ENCODE measurements at places on chromosomes 1 and 21. TPM values are rescaled to one million over a fixed set of nuclear protein-coding genes. Genes with fewer than 3 reads are reported as not detected.
A peak's percentile ranks its signal among the peaks of the same experiment; 100 is the strongest.

GRCh38 chr1:179750630-179751029 is 7.5 kb downstream of the FAM163A start:
- DNase-seq = no peak

- peak; percentile 41 for DNase-seq
Measured at GRCh38 chr1:37930246-37931101, 16.4 kb downstream of the INPP5B start.

Gene FCGR3A
- total RNA-seq = 53.7 TPM

GRCh38 chr1:84190455-84190854 is 46.4 kb downstream of the PRKACB start:
- no peak for DNase-seq

GRCh38 chr1:229888561-229889001 is 178.5 kb upstream of the GALNT2 start:
- DNase-seq = no peak

- peak; percentile 88 for DNase-seq
Measured at GRCh38 chr21:38733972-38734546, 71.7 kb upstream of the ETS2 start.

DNA sequence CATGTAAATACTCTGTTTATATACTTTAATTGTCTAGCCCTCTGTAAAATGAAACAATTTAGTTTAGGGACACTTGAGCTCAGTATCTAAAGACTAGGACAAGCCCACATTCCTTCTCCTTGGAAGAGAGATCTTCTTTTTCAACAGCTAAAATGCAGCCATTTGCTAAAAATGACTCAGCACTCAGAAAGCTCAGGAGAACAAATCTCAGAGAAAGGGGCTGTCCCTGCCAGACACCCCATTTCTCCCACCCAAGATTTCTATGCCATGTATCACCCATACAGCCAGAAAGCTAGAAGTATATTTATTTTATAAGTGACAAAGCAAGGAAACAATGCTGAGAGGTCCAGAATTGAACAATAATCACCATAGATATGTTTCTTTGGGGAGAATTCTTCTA is 23.2 kb upstream of the PRDX6 start:
- DNase-seq = no peak

DNA sequence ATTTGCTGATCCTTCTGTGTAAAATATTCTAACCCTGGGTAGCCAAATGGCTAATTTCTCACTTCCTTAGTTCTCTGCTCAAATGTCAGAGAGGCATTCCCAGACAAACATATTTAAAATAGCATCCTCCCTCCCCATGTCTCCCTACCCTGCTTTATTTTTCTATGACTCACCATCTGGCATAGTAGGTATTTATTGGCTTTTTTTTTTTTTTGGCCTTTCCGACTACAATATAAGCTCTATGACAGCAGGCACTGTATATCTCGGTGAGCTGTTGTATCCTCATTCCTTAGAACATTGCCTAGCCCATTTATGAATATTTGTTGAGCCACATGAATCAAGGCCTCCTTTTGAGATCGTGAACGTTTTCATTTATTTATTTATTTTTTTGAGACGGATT is 1.5 kb upstream of the NEK7 start:
- no peak for DNase-seq

Gene TFB2M
- 10.7 TPM for total RNA-seq

GRCh38 chr1:236413688-236414087 is 19.6 kb downstream of the EDARADD start:
- DNase-seq = no peak

DNA sequence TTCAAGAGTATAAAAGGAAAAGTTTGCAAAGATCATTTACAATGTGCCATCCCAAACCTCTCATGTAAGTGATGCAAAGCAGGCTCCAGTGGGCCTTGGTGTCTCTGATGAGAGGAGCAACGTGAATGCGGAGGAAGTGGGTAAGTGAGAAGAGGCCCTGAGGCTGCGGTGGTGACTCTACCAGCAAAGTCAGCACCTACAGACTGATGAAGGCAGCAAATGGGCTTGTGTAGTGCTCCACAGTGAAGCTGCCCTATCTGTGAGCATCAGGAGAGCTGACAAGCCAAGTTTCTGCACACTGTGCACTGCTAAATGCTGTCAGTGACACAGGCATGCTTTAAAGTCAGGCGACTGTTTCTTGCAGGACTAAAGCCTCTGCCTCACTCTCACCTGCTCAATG is 15.6 kb upstream of the RAP1A start:
- DNase-seq = peak; percentile 28

DNA sequence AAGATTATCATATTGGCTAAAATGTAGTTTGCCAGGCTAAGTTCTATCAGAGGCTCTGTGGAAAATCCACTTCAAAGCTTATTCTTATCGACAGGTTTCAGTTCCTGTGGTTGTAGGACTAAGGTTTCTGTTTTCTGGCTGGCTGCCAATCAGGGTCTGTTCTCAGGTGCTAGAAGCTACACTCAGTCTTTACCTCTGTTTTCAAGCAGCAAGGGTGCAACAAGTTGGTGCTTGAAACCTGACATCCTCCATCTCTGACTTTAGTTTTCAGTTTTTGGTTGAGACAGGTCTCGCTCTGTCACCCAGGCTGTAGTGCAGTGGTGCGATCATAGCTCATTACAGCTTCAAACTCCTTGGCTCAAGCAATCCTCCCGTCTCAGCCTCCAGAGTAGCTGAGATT is 15.3 kb upstream of the TMCO2 start:
- no peak for DNase-seq

Gene SLAMF8
- 4.4 TPM for total RNA-seq

Gene C1QA
- 254 TPM for total RNA-seq

Gene RAB25
- not detected for total RNA-seq

DNA sequence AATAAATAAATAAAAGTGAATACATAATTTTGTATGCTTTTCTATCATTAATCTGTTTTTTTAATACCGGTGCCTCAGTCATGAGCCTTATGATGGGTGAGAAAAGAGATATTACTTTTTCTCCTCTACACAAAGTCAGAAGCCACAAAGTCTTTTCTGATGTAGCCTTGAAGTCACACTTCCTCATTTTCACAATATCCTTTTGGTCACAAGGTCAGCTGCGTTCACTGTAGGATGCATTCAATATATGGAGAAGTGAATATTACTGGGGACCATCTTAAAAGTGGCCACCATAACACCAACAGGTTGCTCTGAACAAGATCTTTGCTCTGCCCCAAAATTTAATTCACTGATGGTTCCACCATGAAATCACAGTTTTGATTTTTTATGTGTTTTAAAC is 83.3 kb upstream of the TNR start:
- no peak for DNase-seq

DNA sequence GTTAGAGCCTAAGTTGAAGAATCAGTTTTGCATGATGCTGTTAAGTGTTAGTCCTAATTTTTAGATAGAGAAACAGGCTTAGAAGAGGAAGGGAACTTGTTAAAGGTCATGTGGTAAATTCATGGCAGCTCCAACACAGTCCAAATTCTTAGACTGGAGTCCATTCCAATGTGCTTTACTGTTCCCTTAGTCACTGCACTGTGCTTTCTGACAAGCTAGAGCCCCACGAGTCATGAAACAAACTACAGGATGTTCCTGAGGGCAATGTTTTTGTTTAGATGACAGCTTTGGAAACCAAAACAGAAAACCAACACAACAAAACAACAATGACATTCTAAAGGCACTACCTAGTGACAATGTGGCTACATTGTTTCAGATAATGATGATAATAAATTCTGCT is 23.1 kb upstream of the RGS4 start:
- DNase-seq = no peak

GRCh38 chr1:245990315-245991022 is 516.6 kb downstream of the SMYD3 start:
- DNase-seq = no peak

- no peak for DNase-seq
Measured at GRCh38 chr1:69570356-69570755, 2.6 kb downstream of the LRRC7 start.

Gene KRTAP10-7
- not detected for total RNA-seq

DNA sequence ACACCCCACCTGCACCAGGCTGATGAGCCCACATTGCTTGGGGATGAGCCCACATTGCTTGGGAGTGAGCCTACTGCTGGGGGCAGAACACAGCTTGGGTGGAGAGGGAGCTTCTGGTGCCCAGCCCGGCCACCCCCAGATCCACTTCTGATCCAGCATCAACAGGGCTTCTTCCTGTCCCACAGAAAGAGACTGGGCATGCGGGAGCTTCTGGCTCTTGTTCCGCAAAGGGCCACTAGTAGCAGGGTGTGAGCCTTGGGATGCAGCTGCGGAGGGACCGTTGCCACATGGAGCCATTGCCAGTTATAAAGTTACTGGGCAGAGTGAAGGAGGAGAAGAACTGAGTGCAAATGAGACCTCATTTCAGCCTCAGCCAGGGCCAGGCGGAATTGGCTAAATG is 36.3 kb downstream of the PKP1 start:
- DNase-seq = no peak

- no peak for DNase-seq
Measured at GRCh38 chr21:36654796-36655325, 44.1 kb upstream of the SIM2 start.

DNA sequence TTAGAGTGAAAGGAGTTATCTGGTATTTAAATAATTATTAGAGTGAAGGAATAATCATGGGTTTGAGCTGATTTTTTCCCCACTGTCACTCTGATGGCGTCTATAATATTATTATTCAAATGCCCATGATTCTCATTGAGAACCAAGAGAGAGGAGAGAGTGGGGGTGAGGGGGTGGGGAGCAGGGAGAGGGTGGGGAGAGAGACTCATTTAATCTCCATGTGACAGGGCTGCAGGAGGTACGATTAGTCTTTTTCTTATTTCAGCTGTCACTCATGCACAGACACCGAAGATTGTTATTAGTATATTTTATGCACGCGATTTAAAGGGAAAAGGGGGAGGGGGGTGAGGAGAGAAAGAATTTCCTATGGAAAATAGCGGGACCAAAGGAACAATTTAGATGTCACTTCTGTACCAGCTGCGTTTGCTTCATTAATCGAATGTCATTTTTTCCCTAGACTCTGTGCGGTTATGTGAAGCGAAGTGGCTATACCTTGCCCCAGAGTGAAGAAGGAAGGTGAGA is 19.9 kb downstream of the PLXNA2 start:
- no peak for DNase-seq

Gene PRDM16
- total RNA-seq = 0.99 TPM

DNA sequence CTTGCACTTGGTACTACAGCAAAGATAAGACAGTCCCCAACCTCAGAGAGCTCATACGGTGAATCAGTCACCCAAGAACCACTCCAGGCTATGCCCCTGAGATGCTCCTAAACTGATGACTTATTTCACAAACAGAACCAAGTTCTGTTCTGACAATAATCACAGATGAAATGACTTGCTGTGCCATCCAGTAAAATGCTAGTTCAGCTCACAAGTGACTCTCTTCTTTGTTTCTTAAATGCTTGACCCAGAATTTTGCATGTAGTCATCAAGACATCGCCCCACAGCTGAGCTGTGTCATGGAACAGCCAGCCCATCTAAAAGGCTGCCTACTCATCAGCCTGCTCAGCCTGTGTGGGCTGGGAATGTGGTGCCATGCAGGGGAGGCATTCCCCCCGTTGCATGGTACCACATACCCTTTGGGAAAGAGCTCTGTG is 6.1 kb upstream of the SLC19A2 start:
- no peak for DNase-seq

DNA sequence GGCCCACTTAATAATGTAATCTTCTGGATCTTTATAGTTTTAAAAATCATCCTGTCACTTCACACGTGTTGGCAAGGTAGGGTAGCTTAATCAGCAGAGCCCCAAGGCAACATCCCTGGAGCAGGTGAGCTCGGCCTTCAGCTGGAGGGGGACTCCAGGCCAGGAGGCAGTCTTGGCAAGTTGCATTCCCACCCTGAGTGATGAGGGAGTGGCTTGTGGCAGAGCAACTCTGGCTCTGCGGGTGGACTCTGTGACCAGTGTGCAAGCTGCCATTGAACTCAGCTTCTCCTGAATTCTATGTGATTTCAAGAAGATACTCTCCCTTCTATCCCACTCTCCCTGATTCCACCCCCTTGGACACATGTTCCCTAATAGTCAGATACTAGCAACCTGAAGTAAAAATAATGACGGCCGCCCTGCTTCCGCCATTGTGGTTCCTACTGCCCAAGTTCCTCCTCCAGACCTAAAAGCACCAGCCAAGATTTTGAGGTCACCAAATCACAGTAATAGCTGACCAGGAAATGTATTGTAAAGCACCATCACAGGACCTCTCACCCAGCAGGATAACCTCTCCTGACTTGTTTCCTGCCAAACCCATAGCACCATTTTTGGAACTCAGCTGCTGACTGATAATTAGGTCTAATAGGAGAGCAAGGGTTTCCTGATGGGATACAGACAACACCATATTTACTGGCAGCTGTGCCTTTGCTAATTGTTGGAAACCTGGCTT is 11.5 kb upstream of the LYST start:
- DNase-seq = no peak

GRCh38 chr1:3543076-3544039 is 68.0 kb downstream of the MEGF6 start:
- DNase-seq = peak; percentile 77

All from left cardiac atrium (tissue), 4 donors.